ENCODE measurements at places on chromosomes 5 and 9.

DNA sequence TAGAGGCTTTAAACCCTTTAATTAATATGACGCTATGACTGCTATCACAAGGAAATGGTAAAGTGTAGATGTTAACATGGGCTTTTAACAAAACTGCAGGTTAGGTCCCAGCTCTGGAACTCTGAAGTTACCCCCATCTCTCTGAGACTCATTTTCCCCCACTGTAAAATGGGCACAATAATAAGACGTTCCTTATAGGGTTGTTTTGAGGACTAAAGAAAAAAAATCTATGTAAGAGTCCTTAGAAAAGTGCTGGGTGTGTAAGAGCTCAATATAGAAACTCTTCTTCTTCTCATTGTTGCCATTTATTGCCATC lies 45.8 kb upstream of the STK32A start:
- no peak for DNase-seq

DNA sequence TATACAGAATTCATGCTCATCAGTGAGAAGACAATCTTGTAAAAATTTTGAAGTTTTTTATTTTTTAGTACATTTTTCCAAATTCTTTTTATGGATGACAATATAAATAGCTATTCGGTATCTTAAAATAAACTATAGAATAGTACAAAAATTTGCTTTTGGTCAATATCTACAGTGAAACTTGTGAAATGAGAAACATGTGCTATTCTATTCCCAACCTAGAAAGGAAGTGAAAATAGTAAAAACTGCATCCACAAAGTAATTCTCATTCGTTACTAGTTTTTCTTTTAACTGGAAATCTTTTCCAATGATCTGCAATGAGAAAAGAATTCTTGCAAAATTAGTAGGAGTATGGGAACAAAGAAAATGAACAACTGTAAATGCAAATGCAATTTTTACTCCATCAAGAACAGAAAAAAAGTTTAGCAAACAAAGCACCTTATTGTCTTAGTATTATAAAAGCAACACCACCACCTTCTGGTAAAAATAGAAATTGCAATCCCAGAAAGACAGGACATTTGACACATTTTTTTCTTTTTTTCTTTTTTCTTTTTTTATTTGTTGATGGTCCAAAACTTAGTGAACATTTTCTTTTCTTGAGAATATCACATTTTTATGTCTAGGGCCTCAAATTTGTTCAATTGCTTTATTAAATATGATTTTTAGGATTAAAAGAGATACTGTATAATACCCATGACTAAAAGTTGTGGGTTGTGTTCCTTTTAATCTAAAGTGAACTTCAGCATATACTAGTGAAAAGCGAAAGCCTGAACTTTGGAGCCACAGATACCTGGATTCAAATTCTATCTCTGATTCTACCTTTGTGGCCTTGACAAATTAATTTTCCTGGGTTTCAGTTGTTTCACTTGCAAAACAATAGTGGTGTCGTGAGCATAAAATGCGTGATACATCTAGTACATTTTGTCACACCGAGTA lies 72.3 kb downstream of the SLCO4C1 start:
- no peak for DNase-seq

GRCh38 chr5:124230456-124230855 lies 516.0 kb downstream of the ZNF608 start:
- no peak for DNase-seq

DNA sequence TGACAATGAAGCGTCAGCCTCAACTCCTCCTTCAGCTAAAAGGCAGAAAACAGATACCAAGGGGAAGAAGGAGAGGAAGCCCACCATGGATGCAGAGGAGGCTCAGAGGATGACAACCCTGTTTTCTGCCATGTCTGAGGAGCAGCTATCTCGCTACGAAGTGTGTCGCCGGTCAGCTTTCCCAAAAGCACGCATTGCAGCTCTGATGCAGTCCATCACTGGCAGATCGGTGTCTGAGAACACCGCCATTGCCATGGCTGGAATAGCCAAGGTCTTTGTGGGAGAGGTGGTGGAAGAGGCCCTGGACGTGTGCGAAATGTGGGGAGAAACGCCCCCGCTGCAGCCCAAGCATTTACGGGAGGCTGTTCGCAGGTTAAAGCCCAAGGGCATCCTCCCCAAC lies 968 bp downstream of the TAF11L11 start:
- DNase-seq: no peak

GRCh38 chr5:72518001-72518683 lies 10.9 kb upstream of the ZNF366 start:
- no peak for DNase-seq

DNA sequence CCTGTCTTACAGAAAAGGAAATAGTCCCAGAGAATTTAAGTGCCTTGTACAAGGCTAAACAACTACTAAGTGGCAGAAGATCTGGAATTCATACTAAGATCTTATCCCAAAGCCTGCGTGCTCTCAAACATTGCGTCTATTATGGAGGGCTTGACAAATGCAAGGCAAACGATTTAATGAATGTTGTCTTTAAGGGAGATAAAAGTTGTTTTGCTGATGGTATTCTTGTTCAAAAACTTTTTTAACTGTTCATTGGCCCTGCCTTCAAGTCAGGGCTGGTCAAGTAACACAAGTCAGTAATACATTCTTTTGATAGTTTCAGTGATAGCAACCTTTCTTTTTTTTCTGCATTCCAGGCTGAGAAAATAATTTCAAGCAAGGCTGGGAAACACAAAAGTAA lies 1.7 kb upstream of the SLC38A9 start:
- DNase-seq: no peak

DNA sequence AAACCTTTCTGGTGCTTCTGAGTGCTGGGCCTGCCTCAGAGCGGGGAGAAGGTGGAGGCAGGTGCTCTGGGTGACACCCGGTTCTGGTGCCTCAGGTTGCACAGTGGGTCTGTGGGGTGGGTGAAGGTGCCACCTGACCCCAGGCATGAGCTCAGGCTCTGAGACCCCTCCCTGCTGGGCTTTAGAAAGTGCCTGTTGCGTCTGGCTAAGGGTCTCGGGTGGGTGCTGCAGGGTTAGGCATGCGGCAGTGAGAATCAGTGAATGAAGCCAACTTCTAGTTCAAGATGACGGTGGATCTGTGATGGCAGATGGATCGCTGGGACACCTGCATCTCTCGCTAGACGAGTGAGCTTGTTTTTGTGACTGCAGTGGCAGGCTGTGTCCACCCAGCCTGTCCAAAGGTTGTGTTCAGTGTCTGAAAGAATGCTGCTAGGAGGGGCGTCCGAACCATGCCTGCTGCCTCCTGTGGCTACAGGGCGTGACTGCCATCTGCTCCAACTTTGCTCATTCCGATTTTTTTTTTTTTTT lies 5.0 kb downstream of the SQSTM1 start:
- DNase-seq: no peak

GRCh38 chr5:179763215-179763945 lies 30.4 kb upstream of the LTC4S start:
- DNase-seq: peak; percentile 31

GRCh38 chr5:52692039-52692438 lies 95.7 kb upstream of the ITGA1 start:
- DNase-seq: no peak

DNA sequence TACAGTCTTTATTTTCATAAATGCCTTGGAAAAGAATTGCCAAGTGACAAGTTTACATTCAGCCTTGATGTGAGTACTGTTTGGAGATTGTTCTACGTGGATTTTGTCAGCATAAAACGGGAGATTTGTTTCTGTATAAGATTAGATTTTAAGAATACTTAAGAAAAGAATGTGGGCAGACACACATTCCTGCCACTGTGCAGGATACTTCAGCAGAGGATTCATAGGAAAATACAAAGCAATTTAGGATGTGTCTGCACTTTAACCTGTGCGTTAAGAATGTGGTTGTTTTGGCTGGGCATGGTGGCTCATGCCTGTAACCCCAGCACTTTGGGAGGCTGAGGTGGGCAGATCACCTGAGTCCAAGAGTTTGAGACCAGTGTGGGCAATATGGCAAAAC lies 37.2 kb downstream of the GPR107 start:
- no peak for DNase-seq

- no peak for DNase-seq
Observed at GRCh38 chr5:87949676-87950631, 318.7 kb downstream of the TMEM161B start.

DNA sequence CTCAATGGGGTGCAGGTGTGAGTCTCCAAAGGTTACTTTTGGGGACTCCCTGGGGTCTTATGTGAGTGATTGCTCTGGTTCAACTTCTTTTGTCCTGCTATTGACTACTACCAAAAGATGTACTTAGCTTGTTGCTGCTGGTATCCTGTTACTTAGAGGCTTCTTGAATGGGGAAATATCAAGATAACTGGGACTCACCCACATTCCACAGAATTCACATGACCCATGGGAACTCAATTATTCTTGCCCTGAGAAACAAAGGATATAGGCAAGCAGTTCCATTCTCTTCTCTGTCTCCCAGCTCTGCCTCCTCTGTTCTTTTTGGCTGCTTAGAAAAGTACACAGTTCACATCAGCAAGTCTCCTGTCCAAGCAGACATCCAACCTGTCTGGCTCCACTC lies 105.9 kb downstream of the UNC13B start:
- DNase-seq: no peak

GRCh38 chr5:78269088-78269703 lies 25.3 kb downstream of the AP3B1 start:
- DNase-seq: no peak

GRCh38 chr9:127912296-127912695 lies 4.5 kb downstream of the ST6GALNAC4 start:
- DNase-seq: no peak

GRCh38 chr5:61301341-61302199 lies 30.5 kb upstream of the ZSWIM6 start:
- no peak for DNase-seq

GRCh38 chr5:158461240-158461854 lies 602.4 kb upstream of the CLINT1 start:
- no peak for DNase-seq

DNA sequence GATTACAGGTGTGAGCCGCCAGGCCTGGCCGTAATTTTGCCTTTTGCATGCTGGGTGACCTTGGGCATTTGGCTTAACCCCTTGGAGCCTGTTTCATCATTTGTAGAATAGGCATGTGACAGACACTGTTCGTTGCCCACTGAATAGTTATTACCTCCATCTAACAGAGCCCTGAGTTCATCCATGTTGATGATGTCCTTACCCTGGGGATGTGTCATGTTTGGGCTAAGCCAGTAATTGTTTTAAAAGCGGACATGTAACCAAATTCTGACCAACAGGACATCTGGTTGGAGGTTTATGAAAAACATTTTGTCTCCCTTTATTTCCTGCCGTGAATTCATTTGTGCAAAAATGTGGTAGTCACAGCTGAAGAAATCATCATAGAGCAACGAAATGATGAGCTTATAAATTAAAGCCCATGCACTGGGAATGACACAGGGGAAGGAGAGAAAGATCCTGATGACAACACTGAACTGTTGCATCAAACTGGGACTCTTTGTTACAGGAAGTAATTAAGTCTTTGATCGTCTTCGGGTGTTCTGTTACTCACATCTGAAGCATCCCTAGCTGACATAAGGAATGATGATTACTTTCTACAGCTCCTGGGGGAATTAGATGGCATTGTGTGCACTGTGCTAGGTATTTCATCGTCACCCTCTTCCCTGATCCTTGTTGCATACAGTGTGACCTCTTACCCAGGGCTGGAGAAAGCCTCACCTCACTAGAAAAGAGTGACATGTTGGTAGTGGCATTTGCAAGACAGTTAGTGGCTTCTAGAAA lies 117.8 kb downstream of the FGF18 start:
- DNase-seq: no peak

- DNase-seq: no peak
Observed at GRCh38 chr5:160800375-160801275, 51.4 kb downstream of the ATP10B start.
